Neuronal stem cell (in vitro differentiated cells): ENCODE measurements at places on chromosomes 3 and 15.
A peak's percentile ranks its signal among the peaks of the same experiment; 100 is the strongest.

DNA sequence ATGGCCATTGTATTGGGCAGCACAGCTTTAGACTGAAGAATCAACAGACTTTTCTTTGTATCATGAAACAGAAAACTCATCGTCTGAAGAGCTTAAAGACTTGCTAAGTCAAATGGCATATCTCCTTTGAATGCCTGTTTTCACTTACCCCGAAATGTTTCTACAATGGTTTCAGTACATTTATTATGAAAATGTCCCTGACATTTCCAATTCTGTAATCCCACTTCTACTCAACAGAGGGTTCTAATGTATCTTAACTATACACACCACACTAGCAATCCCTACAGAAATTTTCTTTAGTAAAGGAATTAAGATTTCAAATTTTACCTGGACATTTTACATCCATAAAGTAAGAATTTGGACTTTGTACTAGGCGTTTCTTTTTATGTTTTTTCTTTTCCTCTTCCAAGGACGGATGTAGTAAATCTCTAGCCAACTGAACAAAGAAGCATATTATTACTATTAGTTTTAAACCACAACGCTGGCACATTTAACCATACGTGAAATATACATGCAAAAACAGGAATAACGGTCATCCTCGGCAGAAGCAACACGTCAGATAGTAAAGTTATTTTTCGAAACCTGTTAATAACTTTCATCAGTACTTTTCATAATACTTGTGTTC, 1.1 kb downstream of the RPS27L start:
- no peak for DNase-seq

DNA sequence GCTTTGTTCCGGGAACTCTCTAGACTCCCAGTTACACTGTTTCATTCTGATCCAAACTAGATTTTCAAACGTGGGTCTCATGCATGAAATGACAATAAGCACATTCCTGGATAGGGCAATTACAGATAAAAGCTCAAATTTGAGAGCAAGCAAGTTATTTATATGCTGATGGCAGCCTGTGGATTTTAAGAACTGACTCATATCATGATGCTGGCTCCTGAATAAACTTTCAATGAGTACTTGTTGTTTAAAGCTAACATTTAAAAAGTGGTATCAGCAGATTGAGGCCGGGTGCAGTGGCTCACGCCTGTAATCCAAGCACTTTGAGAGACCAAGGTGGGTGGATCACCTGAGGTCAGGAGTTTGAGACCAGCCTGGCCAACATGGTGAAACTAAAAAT, 66.6 kb downstream of the LEO1 start:
- DNase-seq: no peak

- DNase-seq: no peak
Measured at GRCh38 chr3:46080124-46080968, 53.1 kb upstream of the XCR1 start.

GRCh38 chr3:185711255-185711870, 113.5 kb downstream of the IGF2BP2 start:
- DNase-seq: no peak

DNA sequence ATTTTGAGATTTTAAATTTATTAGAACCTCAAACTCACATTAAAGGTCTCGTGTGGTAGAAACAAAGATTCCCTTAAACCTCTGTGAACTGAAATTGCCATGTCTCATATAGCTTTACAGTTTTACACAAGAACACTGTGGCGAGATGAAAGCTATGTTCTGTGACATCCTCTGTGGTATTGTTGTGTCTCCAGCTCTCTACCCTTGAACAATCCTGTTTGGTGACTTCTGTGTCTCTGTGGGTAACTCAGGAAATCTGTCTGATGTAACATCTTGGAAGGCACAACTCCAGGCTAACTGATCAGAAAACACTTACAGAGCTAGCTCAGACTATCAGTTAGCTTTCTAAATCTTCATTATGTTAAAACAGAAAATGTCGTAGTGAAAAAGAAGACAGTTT, 318.8 kb upstream of the GBE1 start:
- DNase-seq: no peak

- no peak for DNase-seq
Measured at GRCh38 chr3:186235554-186235953, 126.5 kb downstream of the DGKG start.

DNA sequence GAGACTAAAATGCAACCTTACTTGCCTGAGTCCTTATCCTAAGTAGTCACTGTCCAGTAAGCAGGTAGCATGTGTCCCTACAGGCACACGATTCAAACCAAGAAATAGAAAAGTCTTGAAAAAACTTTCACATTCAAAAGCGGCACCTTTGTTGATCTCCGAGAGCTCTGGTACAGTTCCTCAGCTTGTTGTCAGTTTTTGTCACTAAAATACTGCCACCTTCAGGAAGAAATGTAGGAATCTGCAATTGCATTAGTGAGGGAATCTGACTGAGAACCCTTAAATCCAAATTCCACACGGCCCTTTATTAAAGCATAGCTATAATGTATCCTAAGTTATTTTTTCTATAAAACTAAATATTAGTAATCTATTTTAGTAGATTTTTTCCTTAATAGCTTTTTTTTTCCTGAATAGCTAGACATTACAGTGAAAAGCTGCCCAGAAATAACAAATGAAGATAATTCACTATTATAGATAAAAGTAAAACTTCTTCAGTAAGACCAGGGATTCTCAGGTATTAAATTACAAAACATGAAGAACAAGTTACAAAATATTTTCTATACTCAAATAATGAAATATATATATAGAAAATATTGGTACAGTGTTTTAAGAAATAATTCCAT, 44.0 kb downstream of the CCDC54 start:
- peak; percentile 57 for DNase-seq
